CD8-positive, alpha-beta memory T cell (primary cell): ENCODE measurements at places on chromosomes 3 and 15.

DNA sequence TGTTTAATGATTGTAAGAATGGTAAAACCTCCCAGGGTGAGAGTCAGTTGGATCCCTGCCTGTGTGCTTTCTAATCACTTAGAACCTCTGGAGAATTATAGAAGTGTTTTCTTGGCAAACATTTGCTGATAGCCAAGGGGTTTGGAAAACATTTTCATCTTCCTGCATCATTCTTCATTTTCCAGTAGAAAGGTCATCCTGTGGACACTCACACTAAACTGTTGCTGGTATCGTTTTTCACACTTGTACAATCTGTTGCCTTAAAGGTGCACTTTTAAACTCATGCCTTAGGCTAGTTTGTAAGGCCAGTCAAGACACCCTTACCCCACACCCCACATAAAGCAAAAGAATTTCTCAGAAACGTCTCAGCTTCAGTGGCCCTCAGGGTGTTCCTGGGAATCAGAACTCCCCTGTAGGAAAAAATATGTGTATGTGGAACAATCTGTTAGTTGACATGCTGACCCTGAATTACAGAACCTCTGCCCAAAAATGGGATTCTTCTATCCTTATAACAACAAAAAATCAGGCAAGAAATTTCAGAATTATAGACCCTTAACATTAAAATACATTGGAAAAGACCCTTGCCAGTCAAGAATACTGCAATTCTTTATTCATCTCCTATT lies 5.8 kb upstream of the PLD1 start:
- no peak for DNase-seq

DNA sequence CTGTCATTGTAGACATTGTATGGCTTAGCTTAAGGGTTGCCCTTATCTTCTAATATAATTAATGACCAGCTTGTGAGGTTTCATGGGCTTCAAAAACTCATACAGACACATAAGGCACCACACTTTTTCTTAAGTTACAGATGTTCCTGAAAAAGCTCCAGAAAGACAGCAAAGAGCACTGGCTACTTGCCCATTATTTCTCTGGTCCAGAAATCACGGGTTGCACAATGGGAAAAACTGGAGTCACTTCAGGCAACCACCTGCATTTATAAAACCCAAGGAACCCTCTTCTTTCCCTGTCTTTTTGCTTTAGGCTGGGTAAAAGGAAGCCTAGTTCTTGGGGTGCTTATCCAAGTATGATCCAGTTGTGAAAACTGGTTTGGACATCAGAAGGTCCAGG lies 2.3 kb upstream of the COL6A6 start:
- DNase-seq, result no peak

- no peak for DNase-seq
Measured at GRCh38 chr3:150455341-150455740, 47.2 kb downstream of the TSC22D2 start.

DNA sequence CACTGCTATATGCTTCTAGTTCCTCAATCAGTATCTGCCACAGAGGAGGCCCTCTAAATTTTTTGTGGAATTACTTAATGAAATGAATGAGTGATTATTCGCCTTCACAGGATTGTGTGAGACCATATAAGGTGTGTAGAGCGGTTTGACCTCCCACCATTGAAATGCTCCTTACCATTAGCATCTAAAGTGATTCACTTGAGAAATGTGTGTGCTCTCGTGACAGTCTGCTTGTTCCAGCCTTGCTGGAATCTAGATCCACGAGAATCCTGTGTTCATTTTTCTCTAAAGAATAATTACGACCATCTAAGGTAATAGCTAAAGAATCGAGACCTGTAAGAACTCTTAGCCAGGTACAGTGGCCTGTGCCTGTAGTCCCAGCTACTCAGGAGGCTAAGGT lies 126.9 kb downstream of the FNDC3B start:
- DNase-seq, result no peak

DNA sequence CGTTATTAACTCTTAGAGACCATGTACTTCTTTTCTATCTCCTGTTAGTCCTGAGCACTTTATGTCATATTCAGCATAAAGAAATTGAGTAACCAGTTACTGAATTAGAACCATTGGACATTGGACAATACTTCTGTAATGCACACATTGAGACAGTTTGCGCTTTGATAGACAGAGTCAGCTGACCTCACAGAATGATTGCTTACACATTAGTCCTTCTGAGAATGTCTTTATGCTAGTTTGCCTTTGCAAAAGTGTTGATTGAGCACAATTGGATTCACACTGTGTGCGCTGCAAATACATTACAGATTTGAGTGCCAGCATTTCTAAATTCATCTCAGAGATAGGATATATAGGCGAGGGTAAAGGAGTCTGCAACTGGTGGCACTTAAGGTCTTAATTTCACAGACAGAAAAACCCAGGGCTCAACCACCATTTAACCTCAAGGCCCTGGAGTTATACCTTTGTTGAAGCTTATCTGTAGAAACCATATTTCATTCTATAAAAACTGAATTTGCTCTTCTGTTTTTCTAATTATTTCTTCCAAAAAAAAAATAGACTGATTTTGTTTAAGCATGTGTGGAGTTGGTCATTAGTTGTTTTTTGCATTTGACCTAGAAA lies 3.8 kb downstream of the SERPINI1 start:
- no peak for DNase-seq

GRCh38 chr15:24899367-24899766 lies 55.4 kb upstream of the SNRPN start:
- DNase-seq, result no peak

DNA sequence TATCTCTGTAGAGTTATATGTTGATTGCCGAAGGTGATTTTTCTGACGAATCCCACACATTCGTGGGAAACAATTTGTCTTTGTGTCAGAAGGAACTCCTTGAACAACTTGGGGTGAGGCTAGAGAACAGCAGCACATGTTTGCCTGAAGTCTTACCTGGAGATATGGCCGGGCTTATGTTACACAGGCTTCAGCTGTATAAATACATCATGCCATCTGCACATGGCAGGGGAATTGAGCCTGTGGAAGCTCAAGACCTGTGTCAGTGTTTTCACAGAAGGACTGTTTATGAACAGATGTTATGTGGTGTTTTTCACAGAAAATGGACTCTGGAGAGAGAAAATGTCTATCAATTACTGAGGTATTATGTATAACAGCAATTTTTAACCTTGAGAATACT lies 203.6 kb upstream of the MDFIC2 start:
- DNase-seq, result no peak

- no peak for DNase-seq
Measured at GRCh38 chr15:56804938-56805337, 71.6 kb upstream of the ZNF280D start.

DNA sequence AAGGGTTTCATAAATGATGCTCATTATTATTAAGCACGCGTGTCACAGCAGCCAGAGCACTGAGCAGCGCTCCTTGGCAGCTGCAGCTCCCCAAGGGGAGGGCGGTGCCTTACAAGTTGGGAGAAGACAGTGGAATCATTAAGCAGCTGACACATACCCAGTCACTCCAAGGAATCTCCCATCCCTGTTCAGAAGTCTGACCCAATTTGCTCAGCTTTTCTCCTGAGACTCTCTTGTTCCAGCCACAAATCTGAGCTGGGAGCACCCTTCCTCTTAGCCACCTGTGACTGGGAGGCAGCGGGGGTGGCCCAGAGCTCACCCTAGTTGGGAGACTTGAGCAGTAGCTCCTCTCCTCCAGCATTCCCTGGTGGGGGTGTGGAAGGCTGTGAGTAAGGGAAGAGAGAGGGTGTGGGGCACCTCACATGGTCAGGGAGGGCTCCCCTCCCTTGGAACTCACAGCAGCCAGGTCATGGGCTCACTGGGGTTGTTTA lies 64.3 kb downstream of the DUT start:
- DNase-seq, result no peak

GRCh38 chr3:71488391-71488809 lies 95.1 kb downstream of the FOXP1 start:
- no peak for DNase-seq

DNA sequence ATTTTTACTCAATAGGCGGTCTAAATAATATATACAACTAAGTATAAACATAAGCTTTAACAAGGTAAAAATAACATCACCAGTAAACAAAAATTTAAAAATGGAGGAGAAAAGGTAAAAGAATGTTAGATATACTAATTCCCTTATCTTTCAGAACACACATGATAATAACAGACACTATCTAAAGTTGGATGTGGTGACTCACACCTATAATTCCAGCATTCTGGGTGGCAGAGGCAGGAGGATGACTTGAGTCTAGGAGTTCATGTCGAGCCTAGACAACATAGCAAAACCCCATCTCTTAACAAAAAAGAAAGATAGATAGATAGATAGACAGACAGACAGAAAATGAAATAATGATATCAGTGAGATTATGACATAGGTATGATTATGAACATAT lies 85.1 kb downstream of the STAG1 start:
- DNase-seq, result no peak

- no peak for DNase-seq
Measured at GRCh38 chr3:23808525-23808924, 2.8 kb downstream of the UBE2E1 start.

DNA sequence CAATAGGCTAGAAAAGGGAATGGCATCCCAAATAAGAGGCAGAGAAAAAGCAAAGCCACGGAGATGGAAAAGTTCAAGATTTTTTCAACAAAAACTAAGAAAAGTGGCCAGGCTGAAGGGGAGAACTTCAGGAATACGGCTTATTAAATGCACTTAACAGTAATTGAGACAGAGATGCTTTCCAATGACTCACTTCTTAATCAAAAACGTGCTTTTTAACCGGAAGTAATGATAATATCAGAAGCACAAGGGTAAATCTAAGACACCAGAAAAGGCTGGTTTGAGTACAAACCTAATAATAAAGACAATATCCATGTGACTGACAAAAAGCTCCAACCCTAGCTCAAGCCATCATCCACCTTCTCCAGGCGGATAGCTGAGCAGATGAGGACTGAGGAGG lies 24.8 kb upstream of the ACTC1 start:
- no peak for DNase-seq
